GM23248 (cell line): ENCODE measurements at places on chromosomes 2 and 18. TPM values are rescaled to one million over a fixed set of nuclear protein-coding genes. Genes with fewer than 3 reads are reported as not detected.

GRCh38 chr2:174829550-174829949, 65.3 kb upstream of the CHRNA1 start:
- no peak for DNase-seq

- peak; percentile 19 for DNase-seq
Observed at GRCh38 chr2:198376677-198377076, 572.3 kb downstream of the PLCL1 start.

KHK gene
- 0.24 and 0.51 TPM in 2 replicates for polyA plus RNA-seq

DNA sequence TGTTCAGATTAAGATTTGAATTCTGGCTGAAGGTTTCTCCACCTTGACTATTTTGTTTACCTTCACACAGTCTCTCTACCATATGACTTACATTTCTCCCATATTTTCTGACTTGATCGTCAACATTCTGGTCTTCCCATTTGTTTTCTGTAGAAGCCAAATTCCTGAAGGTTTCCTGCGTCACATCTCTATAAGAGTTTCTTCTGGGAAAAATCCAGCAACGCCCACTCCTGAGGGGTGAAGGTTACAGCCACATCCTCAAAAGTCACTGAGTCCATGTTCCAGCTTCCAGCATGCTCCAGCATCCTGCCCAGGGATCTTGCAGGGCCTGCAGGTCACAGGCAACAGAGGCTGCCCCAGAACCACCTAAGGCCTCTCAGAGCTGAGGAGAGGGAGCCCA, 47.5 kb downstream of the NBEAL1 start:
- no peak for DNase-seq

- DNase-seq, result no peak
Observed at GRCh38 chr2:238220892-238221521, 17.5 kb upstream of the ILKAP start.
